Left ventricle myocardium inferior (tissue), 1 donor: ENCODE measurements at places on chromosomes 3 and 15. TPM values are rescaled to one million over a fixed set of nuclear protein-coding genes. Genes with fewer than 3 reads are reported as not detected.

GRCh38 chr15:91209318-91209717, 109.3 kb downstream of the SV2B start:
- DNase-seq: no peak

DNA sequence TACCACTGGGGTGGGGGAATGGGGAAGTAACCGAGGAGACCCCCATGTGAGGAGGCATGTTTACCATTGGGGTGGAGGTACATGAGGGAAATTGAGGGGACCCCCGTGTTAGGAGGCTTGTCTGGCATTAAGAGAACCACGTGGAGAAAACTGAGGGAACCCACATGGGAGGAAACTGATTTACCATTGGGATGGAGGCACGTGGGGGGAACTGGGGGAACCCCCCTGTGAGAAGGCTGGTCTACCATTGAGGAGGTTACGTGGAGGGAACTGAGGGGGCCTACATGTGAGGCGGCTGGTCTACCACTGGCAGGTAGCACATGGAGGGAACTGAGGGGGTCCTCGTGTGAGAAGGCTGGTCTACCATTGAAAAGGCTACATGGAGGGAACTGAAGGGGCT, 159.4 kb downstream of the FBLN2 start:
- DNase-seq: no peak

DNA sequence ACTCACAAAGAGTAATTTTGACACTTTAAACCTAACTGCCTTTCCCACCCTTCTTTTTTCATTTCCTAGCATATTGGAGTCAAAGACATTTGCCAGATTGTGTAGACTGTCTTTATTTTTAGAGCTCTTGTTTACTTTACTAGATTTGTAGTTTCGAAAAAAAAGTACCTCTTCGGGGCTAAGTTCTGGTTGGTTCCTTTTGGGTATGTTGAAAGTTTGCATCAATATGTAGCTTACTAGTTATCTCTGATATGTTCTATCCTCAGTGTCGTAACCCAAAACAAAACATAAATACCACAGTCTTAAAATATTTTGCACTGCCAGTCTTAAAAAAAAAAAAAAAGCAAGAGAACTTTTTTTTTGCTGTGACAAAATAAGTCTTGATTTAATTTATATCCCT, 52.2 kb downstream of the REC114 start:
- no peak for DNase-seq

DNA sequence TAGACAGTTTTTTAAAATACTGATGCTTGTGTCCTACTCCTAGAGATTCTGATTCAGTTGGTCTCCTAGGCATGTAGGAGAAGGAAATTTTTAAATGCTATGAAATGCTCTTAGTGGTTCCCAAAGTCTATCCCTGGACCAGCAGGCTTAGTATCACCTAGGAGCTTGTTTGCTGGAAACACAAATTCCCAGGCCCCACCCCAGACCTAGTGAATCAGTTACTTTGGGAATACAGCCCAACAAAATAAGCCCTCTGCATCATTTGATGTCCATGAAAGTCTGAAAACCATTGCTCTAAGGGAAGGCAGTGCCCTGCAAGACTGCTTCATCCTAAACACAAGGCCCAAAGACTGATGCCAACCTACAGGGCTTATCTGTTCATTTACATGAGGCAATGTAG, 36.3 kb downstream of the CCNL1 start:
- no peak for DNase-seq

- DNase-seq: no peak
Measured at GRCh38 chr15:66211670-66212562, 41.6 kb downstream of the MEGF11 start.

DNA sequence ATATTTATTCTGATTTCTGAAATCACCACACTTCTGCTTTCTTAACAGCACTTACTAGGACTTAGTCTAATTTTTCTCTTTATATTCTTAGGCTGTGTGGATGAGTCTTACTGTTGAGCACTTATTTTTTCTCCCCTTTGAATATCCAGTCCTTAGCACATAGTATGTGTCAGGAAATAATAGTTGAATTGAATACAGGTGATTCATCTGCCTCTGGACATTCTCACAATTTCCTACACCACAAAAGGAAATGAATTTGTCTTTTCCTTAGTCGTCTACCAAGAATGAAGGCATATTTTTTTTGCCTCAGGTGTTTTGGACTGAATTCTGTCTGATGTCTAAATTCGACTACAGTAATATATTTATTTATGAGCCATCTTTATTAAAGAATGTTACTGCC, 204.2 kb downstream of the GHSR start:
- DNase-seq: no peak

GRCh38 chr3:103385961-103386656, 951.3 kb downstream of the ZPLD1 start:
- no peak for DNase-seq

DNA sequence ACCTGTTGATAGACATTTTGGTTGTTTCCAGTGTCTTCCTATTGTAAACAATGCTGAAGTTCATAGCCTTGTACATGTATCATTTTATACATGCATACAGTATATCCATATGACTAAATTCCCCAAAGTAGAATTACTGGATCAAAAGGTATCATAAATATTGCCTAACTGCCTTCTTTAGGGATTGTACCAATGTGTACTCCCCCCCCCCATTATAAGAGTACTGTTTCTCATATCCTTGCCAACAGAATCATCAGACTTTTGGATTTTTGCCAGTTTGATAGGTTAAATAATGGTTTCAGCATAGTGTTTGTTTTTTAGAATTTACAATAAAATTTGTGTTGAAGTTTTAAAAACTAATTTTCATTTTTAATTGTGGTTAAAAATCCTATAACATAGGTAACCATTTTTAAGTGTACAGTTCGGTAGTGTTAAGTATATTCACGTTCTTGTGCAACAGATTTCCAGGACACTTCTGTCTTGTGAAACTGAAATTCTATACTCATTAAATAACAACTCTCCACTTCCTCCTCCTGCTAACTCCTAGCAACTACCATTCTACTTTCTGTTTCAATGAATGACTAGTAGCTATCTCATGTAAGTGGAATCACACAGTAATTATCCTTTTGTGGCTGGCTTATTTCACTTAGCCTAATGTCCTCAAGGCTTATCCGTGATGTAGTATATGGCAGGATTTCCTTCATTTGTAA, 30.8 kb upstream of the MAP3K13 start:
- no peak for DNase-seq

- no peak for DNase-seq
Measured at GRCh38 chr15:72923289-72923688, 129.0 kb upstream of the NEO1 start.

GRCh38 chr3:54122324-54123002, at the start of gene CACNA2D3:
Gene CACNA2D3 (plus strand): TSS chr3:54122552.
- DNase-seq: peak; percentile 72

GRCh38 chr15:79166311-79166955, 75.9 kb upstream of the RASGRF1 start:
- DNase-seq: no peak

DNA sequence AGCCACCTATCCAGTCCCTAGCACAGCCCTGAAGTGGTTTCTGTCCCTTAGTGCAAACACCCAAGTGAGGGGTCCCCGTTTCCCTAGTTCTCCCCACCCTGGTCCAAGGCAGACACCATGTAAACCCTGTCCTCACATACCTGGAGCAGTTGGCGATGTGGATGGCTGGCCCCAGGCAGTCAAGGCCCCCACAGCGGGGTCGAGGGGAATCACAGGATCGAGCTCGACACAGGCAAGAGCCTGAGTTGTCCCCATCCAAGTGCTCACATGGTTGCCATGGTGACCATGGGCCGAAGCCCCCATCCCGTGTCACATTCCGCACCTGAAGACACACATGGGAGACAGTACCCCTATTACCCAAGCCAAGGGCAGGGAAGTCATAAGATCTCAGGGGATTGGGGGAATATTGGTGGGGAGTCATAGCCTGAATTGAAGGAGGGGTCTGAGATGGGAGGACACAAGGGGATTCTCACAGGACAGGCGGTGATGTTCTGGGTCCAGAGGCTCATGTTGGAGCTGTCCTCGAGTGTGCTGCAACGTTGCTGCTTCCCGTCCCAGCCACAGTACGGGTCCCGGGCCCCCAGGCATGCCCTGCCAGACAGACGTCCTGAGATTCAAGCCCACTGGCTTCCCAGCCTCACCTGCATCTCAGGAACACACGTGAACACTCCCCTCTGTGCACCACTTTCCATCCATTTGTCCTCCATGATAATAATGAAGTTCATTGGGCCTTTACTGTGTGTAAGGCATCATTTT, 112.1 kb downstream of the SEMA5B start:
- no peak for DNase-seq

Gene CHRNA7
- total RNA-seq: 0.60 TPM

Gene AADAC
- total RNA-seq: not detected

Gene P2RY14
- total RNA-seq: 2.9 TPM
